ENCODE measurements at places on chromosomes 3 and 15.

DNA sequence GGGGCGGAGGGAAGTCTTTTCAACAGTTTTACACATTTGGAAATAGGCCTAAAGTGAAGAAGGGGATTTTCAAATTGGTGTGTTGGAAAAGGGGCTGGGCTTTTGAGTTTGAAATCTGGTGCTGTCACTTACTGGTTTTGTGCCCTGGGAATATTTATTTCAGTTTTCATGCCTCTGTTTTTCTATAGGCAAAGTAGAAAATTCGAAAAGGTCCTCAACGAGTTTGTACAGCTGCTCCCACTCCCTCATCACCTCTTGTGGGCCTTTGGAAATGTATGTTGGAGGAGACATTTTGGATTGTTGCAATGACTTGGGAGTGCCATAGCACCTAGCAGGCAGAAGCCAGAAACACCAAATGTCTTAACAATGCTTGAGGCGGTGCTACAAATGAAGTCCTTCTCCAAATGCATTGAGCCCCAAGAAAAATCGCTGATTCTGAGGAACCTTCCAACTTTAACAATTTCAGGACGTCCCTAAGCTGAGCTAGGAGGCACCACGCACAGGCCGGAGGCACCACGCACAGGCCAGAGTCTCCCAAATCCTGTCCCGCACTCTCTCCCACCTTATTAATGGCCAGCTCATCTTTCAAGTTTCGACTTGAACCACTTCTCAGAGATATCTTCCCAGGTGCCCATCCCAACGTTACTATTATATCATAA is 639 bp upstream of the POLR2M start:
- no peak for DNase-seq

GRCh38 chr3:193812791-193813500 is 219.9 kb downstream of the OPA1 start:
- DNase-seq = peak; percentile 49

- DNase-seq = no peak
These were observed 82.6 kb downstream of the ARHGAP31 start for GRCh38 chr3:119376758-119377157.

GRCh38 chr3:18382760-18383369 is 42.3 kb downstream of the SATB1 start:
- no peak for DNase-seq

GRCh38 chr3:29475854-29476253 is 195.0 kb downstream of the RBMS3 start:
- DNase-seq = no peak

DNA sequence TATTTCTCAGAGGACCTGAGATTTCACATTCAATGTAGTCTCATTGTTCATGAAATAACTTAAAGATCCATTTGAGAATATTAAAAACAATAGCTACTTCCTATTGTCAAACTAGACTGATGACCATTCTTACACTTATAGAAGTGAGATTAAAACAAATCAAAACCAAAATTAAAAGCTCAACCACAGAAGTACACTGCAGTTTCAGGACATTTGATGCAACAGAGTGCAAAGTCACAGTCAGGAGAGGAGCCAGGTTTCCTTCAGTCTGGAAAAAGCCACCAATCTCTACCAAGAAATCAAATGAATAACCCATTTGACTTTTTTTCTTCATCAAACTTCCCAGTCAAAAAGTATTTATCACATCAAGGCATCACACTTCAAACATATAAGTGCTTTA is 5.5 kb downstream of the CCPG1 start:
- no peak for DNase-seq

GRCh38 chr3:11154036-11154952 is at the start of gene HRH1:
Gene HRH1, plus strand, starts transcription at chr3:11154493. Its CDS starts 104,545 bp downstream, at chr3:11259038.
- DNase-seq = no peak

- DNase-seq = no peak
These were observed 115.6 kb upstream of the AGTR1 start for GRCh38 chr3:148582126-148582525.

- DNase-seq = no peak
These were observed 70.1 kb downstream of the UQCC5 start for GRCh38 chr3:52606373-52607085.

DNA sequence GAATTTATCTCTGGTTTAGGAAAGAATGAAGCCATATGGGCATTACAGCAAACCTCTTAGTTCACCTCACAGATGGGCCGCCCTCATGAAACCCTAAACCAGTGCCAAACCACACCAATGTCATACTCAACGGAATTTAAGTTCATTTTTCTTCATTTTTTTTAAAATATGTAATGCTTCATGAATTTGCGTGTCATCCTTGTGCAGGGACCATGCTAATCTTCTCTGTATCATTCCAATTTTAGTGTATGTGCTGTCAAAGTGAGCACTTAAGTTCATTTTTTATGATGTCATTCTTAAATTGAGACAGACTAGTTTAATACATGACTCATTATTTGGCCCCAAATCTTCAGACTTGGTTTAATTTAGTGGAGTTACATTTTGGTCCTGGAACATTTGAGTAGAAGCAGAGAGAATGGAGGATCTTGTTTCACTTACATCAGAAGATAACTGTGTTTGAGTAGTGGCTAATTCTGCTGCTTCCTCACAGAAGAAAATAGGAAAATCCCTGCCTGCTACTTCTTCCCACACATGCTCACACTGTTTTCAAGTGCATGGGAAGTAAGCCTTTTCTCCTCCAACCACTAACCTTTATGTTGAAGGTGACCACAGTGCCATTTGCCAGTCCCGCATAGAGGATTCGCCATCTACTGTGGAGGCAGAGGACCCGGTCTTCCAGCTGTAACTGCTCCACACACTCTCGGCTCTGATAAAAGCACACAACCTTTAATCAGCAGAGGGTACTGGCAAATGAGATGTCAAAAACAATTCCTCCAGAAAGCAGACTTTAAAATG is 63.3 kb downstream of the ZNF106 start:
- no peak for DNase-seq

GRCh38 chr3:21390136-21390535 is 360.9 kb downstream of the ZNF385D start:
- DNase-seq = no peak

DNA sequence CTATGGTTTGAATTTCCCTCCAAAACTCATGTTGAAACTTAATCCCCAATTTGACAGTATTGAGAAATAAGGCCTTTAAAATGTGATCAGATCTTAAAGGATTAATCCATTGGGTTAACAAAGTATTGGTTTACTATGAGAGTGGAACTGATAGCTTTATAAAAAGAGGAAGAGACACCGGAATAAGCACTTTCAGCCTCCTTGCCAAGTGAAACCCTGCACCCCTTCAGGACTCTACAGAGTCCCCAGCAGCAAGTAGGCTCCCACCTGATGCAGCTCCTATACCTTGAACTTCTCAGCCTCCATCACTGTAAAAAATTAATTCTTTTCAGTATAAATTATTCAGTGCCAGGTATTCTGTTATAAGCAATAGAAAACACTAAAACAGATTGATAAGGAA is 348.3 kb downstream of the CGGBP1 start:
- DNase-seq = no peak

- no peak for DNase-seq
These were observed 46.1 kb downstream of the ABI3BP start for GRCh38 chr3:100947119-100947518.

DNA sequence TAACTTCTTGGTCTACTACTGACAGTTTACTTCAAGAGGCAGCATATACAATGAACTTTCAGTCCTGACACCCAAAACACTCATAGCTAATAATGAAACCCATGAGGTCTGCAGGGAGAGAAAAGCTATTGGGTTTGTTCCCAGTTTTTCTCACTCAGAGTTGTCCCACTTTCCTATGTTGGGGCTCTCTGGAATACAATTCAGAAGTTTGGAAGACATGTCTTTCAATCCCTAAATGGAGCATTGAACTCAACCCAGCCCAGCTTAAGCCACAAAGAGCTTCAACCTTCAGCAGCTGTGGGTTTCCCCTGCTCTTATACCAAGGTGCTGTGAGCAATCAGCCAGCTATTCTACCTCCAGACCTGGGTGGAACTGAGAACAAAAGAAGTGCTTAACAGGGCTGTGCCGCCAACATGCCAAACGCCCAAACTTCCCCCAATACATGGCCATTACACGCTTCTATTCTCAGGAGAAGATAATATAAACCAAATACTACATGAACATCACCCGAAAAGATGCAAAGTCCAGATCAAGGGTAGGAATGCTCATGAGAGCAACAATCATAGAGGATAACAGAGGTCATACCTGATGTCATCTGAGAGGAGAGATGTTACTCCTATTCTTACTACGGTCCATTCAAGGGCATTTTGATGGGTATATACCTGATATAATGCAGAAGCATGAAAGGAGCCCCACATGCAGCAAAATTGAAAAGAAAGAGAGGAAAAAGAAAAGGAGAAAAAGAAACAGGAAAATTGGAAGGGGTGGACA is 131.2 kb upstream of the TGFBR2 start:
- no peak for DNase-seq

DNA sequence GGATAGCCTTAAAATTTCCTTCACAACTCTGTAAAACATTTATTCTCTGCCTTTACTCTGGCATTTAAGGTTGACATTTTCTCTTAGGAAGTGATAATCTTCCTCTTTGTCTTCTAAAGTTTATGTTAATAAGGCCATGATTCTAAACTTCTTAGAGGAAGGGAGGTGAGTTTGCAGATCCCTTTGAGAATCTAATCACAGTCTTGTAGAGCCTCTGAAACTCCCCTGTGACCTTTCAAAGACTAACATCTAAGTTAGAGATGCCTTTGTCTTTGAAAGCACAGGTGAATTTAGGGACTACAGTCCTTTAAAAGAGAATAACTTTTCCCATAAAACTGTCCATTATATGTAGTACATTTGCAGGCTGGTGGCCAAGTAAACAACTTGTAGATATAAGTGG is 115.1 kb downstream of the PLCL2 start:
- no peak for DNase-seq

- no peak for DNase-seq
These were observed 38.7 kb downstream of the RAB27A start for GRCh38 chr15:55250941-55251340.

DNA sequence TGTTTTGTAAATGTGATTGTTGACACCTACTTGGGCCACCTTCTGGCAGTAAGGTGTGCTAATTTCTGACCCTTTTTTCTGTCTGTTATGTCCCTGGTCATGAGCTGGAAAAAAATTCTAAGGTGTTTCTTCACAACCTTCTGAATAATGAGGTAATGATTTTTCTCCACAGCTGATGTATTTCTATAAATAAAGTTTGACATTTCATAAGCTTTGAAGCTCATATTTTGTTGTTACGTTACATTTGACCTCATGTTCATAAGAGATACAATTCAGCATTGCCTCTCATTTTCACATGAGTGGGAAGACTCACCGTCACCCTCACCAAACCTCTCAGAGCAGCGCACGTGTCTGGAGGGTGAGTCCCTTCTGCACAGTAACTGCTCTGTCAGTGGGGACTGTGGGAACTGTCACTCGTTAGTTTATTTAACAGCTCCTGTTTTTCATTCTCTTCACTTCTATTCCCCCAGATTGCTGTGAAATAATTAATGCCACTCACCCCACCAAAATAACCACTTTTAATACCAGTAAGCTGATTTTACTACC is 140.9 kb downstream of the PLCL2 start:
- no peak for DNase-seq

- no peak for DNase-seq
These were observed 36.5 kb downstream of the ATP13A3 start for GRCh38 chr3:194450341-194450740.

DNA sequence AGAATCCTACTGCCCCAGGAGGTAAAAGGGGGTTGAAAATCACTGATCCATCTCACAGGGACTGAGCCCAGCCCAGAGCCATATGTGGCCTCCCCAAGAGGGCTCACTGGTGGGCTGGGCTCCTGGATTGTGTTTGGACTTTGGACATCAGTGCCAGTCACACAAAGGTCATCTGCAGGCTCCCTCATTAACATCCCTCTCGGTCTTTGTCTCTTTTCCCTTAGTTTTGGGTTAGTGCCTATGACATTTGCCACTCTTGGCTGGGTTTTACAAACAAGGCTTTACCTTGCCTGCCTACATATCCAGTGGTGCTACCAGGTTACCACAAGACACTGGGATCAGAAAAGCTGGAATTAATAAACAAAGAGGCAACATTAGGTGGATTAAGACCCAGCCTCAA is 27.9 kb downstream of the IFT122 start:
- no peak for DNase-seq

DNA sequence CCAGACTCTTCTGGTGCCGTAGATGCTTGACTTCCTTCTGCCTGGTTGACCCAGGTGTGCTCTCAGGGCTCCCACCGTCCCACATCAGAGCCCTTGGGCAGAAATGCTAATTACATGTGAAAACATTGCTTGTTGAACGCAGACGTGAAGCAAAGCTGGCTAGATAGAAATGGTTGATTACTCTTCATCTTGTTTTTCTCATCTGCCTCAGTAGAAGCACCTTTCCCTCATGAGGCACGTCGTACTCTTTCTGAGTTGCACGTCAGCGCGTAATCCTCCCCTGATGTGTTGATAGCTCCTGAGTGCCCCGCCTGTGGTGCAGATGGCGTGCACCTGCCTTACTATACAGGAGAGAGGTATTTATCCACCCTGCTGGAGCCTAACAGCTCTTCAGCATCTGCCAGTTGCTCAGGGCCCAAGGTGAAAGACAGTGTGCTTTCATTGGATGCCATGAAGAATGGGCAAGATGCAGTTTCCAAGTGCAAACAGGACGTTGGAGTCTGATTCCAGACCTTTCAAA is 18.1 kb downstream of the MAP6D1 start:
- DNase-seq = no peak

GRCh38 chr15:89946681-89947299 is 34.0 kb upstream of the ARPIN start:
- no peak for DNase-seq

DNA sequence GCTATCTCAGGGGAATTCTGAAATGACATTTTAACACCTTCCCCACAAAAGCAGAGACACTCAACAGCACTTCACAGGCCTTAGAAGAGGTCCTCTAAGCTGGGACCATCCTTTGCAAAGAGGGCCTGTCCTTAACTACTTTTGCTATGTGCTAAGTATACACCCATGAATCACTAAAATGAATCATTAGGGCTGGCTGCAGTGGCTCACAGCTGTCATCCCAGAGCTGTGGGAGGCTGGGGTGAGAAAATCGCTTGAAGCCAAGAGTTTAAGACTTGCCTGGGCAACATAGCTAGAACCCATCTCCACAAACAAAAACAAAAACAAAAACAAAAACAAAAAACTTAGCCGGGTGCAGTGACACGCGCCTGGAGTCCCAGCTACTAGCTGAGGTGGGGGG is 53.9 kb upstream of the MELTF start:
- DNase-seq = no peak

DNA sequence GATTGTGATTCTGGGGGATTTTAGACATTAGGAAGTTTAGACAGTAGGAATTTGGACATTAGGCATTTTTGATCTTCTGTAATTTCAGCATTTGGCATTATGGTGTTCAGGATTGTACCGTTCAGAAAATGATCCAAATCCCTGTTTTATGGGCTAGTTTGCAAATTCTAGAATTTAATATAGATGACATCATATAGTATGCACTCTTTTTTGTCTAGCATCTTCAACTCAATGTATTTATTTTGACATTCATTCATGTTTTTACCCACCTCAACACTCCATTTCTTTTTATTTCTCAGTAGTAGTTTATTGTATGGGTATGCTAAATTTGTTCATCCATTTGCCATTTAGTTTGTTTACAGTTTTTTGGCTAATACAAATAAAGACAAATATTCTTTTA is 105.3 kb upstream of the ZPLD1 start:
- DNase-seq = no peak

- DNase-seq = no peak
These were observed 488.4 kb downstream of the NR2F2 start for GRCh38 chr15:96818861-96819260.

GRCh38 chr3:125212509-125213363 is at the start of gene SLC12A8:
Gene SLC12A8, minus strand, starts transcription at chr3:125212748. Its CDS starts 1,399 bp downstream, at chr3:125211349.
- DNase-seq = no peak
